Spleen (tissue), 13 donors: ENCODE measurements at places on chromosomes 5 and 9. TPM values are rescaled to one million over a fixed set of nuclear protein-coding genes. Genes with fewer than 3 reads are reported as not detected.
A peak's percentile ranks its signal among the peaks of the same experiment; 100 is the strongest.

GRCh38 chr5:152293189-152293588, 111.9 kb downstream of the NMUR2 start:
- DNase-seq = no peak
- H3K4me3 ChIP-seq = no peak overlapping the region
- H3K27me3 ChIP-seq = no peaks in the 10 kb centered on the region
- no peaks in the 10 kb centered on the region for H3K36me3 ChIP-seq
- no peak overlapping the region for H3K27ac ChIP-seq

DNA sequence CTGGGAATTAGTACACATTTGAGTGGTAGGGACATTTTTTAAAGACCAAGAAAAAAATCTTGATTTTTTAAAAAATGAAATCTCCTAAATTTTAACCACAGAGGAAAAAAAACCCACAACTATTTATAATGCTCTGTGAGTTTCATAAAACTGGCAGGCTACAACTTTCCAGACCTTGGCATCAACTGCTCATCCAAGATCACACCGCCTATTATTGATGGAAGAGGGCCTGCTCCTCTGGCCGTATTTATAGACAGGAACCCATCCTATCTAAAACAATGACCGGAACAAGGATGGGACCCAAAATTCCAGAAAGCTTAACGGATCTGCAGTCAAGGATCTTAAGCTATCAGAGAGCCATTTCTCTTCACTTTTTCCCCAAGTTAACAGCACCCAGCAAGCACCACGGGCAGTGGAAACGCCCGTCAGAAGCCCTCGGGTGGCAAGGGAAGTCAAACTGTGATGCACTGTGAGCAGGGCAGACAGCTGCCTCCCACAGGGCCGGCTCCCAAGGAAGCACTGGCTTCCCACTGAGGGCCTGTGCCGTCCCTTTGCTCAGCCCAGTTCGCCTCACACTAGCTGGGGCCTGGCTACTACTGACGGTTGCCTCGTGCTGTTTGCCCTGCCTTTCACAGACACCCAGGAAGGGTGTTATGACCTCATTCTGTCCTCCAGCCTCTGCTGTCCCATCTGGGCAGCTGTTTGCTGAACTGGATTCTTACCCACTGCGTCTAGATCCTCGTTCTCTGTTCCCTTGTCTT, 62.8 kb downstream of the CDC14B start:
- no peaks in the 10 kb centered on the region for H3K27me3 ChIP-seq
- H3K4me1 ChIP-seq = peaks cover 7% of the 10 kb centered on the region
- H3K36me3 ChIP-seq = no peaks in the 10 kb centered on the region
- no peak for DNase-seq
- no peak overlapping the region for H3K4me3 ChIP-seq
- H3K27ac ChIP-seq = no peak overlapping the region

DNA sequence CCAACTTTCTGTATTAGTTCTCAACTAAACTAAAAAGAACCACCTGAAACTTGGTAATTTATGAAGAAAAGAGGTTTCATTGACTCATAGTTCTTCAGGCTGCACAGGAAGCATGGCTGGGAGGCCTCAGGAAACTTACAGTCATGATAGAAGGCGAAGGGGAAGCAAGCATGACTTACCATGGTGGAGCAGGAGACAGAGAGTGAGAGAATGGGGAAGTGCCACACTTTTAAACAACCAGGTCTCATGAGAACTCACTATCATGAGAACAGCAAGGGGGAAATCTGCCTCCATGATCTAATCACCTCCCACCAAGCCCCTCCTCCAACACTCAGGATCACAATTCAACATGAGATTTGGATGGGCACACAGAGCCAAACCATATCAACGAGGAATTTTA, 123.5 kb downstream of the DEPDC1B start:
- H3K4me1 ChIP-seq = no peaks in the 10 kb centered on the region
- DNase-seq = no peak
- H3K4me3 ChIP-seq = no peak overlapping the region
- no peaks in the 10 kb centered on the region for H3K27me3 ChIP-seq
- no peak overlapping the region for H3K27ac ChIP-seq

DNA sequence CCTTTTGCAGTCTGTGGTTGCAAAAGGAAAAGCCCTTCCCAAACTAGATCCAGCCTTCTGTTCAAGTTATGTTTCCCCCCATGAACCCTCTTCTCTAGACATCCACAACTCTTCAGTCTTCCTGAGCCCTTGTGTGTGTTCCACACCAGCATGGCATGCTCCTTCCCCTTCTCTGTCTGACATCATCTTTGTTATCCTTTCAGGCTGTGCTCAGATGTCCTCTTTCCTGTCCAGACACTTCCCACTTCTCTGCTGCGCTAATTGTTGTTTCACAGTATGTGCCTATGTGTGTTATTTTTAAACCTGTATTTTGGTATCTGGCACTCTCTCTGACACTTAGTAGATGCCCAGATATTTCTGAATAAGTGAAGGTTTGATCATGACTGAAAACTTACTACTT, 38.2 kb downstream of the FOCAD start:
- no peak overlapping the region for H3K4me3 ChIP-seq
- H3K27ac ChIP-seq = no peak overlapping the region
- H3K36me3 ChIP-seq = no peaks in the 10 kb centered on the region
- H3K4me1 ChIP-seq = no peaks in the 10 kb centered on the region

DNA sequence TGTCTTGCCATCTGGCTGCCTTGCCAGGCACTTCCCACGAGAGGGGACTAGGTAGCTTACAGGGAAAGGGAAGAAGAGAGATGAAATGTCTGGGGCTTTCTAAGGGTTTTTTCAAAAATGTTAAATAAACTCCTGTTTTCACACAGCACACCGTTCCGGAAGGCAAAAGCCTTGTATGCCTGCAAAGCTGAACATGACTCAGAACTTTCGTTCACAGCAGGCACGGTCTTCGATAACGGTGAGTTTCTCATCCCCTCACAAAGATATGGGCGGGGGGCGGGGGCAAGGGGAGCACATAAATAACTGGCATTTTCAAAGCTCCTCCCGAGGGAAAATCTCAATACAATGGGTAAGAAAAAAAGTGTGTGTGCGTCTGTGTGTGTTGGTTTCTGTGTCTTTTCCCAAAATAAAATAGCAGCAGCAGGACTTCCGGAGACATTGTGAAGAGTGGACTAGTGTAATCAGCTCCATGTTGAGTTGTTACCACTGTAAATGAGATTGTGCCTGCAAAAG, 189.6 kb downstream of the NR3C1 start:
- no peak overlapping the region for H3K4me3 ChIP-seq
- no peaks in the 10 kb centered on the region for H3K27me3 ChIP-seq
- no peaks in the 10 kb centered on the region for H3K36me3 ChIP-seq
- no peak overlapping the region for H3K27ac ChIP-seq
- H3K4me1 ChIP-seq = no peaks in the 10 kb centered on the region

Gene ZNF879
- 7.0 TPM for total RNA-seq

GRCh38 chr9:124658165-124659017, 112.7 kb downstream of the NR6A1 start:
- DNase-seq = peak; percentile 74
- H3K27me3 ChIP-seq = no peaks in the 10 kb centered on the region
- H3K36me3 ChIP-seq = no peaks in the 10 kb centered on the region
- H3K27ac ChIP-seq = peak overlapping the region; percentile 81
- H3K4me3 ChIP-seq = peak overlapping the region; percentile 43

DNA sequence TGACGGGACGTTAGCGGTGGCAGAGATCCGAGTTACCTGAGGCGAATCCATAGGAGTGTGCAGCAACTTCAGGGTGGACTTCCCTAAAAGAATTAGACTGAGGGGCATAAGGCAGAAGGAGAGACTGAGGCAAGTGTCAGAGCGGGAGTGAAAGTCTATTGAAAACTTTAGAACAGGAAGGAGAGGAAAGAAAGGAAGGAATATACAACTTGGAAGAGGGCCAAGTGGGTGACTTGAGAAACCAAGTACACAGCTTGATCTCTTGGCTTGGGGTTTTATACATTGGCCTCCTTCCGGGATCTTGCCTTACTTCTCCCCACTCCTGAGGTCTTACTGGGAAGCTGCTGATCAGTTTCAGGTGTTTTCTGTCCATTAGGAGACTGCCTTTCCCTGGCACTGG, 84.9 kb downstream of the SNX18 start:
- peaks cover 4% of the 10 kb centered on the region for H3K4me1 ChIP-seq
- H3K27me3 ChIP-seq = no peaks in the 10 kb centered on the region
- H3K4me3 ChIP-seq = no peak overlapping the region
- H3K36me3 ChIP-seq = no peaks in the 10 kb centered on the region
- DNase-seq = no peak

Gene PLAC8L1
- total RNA-seq = not detected

GRCh38 chr9:107294756-107295155, 11.7 kb downstream of the RAD23B start:
- no peaks in the 10 kb centered on the region for H3K36me3 ChIP-seq
- DNase-seq = no peak
- H3K4me3 ChIP-seq = no peak overlapping the region
- H3K27me3 ChIP-seq = no peaks in the 10 kb centered on the region
- peaks cover 86% of the 10 kb centered on the region for H3K4me1 ChIP-seq

Gene TAF11L10
- total RNA-seq = not detected

DNA sequence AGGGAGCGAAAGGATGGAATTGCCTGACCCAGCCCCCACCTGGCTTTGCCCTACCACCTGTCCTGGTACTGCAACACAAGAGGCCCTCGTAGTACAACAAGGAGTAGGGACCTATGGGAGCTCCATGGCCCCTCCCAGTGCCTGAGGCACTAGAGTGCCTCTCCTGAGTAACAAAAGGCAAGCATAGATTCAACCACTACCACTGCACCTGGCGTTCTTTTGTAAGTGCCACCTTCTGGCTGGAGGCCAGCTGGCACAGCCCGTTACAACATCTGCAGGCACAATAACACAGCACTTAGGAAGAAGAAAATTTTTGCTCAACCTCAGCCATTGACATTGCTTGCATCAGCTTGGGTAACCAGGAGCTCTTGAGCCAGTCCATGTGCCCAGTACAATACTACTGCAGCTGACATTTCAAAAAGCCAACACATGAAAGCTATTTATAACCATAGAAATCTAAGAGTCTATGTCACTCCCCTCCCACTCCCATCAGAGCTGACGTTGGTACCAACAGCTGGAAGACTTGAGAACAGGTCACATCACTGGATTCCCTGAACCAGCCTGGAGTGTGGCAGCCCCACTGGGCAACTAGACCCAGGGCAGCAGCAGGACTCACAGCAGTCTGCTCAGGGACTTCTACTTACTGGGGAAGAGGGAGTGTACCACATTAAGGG, 17.7 kb upstream of the FAM174A start:
- H3K27ac ChIP-seq = no peak overlapping the region
- H3K4me1 ChIP-seq = no peaks in the 10 kb centered on the region
- no peak overlapping the region for H3K4me3 ChIP-seq
- H3K27me3 ChIP-seq = no peaks in the 10 kb centered on the region
- DNase-seq = no peak
- H3K36me3 ChIP-seq = no peaks in the 10 kb centered on the region

GRCh38 chr9:131218370-131218769, 57.9 kb downstream of the FAM78A start:
- no peaks in the 10 kb centered on the region for H3K27me3 ChIP-seq
- no peaks in the 10 kb centered on the region for H3K36me3 ChIP-seq
- no peak overlapping the region for H3K4me3 ChIP-seq
- DNase-seq = no peak
- peaks cover 19% of the 10 kb centered on the region for H3K4me1 ChIP-seq
- no peak overlapping the region for H3K27ac ChIP-seq

- H3K27me3 ChIP-seq = no peaks in the 10 kb centered on the region
- H3K4me1 ChIP-seq = no peaks in the 10 kb centered on the region
- no peak for DNase-seq
Observed at GRCh38 chr5:149851211-149851610, 93.4 kb downstream of the PDE6A start.

DNA sequence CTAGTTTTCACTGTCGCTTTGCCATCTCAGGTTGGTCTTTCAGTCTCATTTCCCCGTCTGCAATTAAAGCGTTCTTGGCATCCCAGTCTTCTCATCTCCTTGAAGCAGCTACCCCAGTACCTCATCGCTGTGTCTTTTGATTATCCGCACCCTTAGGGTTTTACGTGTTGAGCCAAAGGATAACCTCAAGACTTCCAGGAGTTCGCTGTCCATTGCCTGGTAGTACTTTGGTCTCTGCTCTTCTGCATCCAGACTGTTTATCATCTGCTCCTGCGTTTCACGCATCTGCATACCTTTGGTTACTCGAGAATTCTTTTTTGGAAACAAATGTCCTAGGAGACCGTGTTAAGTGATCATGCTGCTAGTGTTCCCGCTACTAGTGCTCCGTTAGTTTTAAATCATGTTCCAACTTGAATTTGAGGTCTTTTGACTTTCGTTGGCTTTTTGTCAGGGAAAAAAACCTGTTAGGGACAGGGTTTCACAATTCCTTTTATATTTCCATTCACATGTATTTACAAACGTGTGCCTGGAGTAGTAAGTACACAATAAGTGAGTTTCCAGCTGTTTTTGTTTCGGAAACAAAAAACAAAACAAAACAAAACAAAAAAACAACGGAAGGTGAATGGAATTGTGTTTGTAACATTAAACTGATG, 888 bp downstream of the RABGAP1 start:
- DNase-seq = no peak
- no peaks in the 10 kb centered on the region for H3K27me3 ChIP-seq
- H3K4me3 ChIP-seq = peak overlapping the region; percentile 60
- peak overlapping the region; percentile 80 for H3K27ac ChIP-seq
- H3K4me1 ChIP-seq = peaks cover 30% of the 10 kb centered on the region

DNA sequence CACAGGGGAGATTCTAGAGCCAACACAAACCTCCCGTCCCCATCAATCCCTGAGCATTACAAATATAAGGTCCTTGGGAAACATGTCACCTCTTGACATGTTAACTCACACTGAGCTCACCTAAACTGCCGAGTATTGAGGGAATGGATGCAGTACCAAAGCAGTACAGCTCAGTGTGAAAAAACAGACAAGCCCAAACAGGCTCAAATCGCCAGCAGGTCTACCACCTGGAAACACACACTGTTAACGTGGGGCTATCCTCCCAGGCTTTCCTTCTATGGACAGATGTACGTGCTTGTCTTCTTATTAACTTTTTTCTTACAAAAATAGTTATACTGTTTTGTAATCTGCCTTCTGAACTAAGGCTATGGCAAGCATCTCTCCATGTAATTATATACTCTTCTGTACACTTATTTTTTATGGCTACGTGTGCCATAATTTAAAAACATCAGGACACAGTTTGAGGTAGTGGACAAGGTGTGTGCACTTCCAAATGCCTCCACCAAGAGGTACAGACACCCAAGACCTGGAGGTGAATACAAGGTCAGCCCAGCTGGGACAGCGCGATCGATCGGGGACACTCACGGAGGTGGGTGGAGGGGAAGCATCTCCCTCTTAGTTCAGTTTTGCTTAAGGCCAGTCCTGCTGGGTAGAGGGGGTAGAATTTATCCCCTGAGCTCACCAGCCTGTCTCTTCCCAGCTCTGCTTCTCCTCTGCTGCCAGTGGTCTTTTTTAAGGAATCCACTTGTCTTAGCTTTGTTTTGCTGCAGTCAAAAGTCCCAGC, 76.5 kb downstream of the DAP start:
- H3K27me3 ChIP-seq = no peaks in the 10 kb centered on the region
- DNase-seq = no peak
- no peak overlapping the region for H3K4me3 ChIP-seq

Gene UGT3A1
- not detected for total RNA-seq

GRCh38 chr5:141475625-141476131, at the start of gene PCDHGC3:
PCDHGC3 (plus strand) TSS chr5:141475966; CDS start chr5:141476117, 151 bp downstream.
- peaks cover 40% of the 10 kb centered on the region for H3K27me3 ChIP-seq
- H3K4me3 ChIP-seq = peak within 1 kb of the TSS; percentile 51
- H3K36me3 ChIP-seq = no peaks in the 10 kb centered on the region
- H3K27ac ChIP-seq = peak within 1 kb of the TSS; percentile 22
- peaks cover 25% of the 10 kb centered on the region for H3K4me1 ChIP-seq

GRCh38 chr5:89204756-89205155, 321.8 kb upstream of the MEF2C start:
- no peaks in the 10 kb centered on the region for H3K4me1 ChIP-seq
- no peak overlapping the region for H3K27ac ChIP-seq
- no peaks in the 10 kb centered on the region for H3K27me3 ChIP-seq
- no peak for DNase-seq
